ENCODE measurements at places on chromosomes 1 and 21.

DNA sequence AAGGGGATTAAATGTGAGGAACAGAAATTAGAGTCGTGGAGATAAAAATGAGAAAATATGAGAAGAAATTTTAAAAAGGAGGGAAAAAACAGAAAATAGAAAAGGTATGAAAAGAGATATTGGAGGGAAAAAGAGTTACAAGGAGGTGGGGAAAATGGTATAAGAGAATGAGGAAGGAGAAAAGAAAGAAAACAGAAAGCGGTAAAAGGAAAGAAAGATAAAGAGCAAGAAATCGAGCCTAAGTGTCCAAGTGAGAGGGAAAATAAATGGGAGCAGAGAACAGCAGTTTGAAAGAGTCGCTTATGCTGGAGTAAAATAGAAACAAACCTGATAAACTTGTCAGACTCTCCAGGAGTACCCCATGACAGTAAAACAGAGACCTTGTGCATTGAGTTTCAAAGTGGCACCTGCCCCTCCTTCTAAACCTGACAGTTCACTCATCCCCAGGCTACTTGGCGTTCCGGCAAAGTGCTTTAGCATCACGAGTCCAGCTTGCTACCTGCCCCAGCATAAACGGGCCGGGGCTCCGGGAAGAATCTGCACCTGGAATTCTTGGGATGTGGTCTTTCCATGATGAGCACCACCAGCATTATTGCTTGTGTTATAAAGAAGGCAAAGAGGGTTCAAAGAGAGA is 585 bp downstream of the NEGR1 start:
- no peak for DNase-seq

DNA sequence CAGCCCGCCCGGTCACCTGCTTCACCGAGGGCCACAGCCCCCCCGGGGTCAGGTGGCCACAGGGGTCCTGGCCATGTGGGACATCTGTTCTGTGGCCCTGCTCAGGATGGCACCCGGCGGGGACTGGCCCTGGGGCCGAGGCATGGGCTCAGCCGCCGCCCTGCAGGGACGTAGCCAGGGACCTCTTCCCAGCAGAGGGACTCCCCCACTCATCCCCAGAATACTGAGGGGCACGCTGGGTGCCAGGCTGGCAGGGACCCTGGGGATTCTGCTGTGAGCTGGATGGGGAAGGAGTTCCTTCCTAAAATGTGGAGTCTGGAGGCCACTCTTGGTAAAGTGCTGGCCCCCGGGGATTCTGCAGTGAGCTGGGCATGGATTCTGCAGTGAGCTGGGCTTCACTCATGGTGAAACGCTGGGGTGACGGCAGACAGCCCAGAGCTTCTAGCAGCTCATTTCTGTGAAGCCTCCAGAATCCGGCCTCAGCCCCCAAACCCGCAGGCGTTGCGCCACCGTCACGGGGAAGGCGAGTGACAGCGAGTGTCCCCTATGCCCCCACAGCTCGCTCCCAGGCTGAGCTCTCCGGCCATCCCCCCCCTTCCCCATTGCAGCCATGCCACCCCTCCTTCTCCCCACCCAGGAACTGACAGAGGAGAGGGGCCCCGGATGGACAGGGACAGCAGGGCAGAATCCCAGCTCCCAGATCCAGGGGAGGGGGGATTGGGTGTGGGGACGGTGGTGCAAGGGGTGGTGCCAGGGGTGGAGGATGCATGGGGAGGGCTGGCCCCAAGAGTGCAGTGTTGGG is 1.4 kb downstream of the ITGB2 start:
- DNase-seq, result no peak

GRCh38 chr1:178926046-178926445 is 55.2 kb upstream of the ANGPTL1 start:
- DNase-seq, result no peak

DNA sequence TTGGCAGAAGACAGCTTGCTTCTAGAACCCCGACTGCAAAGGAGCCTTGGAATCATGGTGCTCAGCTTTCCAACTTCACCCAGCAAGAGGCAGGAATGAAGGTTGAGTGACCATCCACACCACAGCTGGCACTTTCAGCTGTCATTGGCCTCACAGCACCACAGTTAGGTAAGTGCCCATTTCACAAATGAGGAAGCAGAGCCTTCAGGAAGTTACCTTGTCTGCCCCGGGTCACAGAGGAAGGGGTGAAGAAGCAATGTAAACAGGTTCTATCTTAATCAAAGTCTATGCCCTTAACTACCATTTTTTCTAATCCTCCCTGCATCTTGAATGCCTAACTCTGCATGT is 156.0 kb downstream of the GLUL start:
- DNase-seq, result no peak

DNA sequence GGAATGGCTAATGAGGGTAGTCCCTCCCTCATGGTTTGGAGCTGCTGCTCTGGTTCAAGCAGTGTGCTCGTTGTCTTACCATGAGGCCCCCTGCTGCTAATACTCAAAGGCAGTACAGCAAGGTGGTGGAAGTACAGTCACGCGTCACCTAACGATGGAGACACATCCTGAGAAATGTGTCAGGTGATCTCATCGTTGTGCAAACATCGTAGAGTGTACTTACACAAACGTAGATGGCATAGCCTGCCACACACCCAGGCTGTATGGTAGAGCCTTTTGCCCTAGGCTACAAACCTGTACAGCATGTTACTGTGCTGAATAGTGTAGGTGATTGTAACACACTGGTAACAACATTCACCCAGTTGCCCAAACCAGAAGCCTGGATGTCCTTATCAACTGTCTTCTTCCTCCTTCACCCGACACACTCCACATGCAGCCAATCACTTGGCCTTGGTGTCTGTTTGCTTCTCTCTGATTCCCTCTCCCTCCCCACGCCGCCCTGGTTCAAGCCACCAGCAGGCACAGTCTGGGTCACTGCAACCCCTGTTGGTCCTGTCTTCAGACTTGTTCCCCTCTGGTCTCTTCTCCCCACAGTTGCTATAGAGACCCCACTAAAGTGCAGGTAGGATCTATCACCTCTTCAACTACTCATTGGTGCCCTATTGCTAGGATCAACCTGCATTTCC is 6.0 kb upstream of the KCNA2 start:
- no peak for DNase-seq

- no peak for DNase-seq
Observed at GRCh38 chr21:15022608-15023261, 42.1 kb downstream of the NRIP1 start.

- DNase-seq, result no peak
Observed at GRCh38 chr1:3857791-3858129, 484 bp downstream of the DFFB start.

DNA sequence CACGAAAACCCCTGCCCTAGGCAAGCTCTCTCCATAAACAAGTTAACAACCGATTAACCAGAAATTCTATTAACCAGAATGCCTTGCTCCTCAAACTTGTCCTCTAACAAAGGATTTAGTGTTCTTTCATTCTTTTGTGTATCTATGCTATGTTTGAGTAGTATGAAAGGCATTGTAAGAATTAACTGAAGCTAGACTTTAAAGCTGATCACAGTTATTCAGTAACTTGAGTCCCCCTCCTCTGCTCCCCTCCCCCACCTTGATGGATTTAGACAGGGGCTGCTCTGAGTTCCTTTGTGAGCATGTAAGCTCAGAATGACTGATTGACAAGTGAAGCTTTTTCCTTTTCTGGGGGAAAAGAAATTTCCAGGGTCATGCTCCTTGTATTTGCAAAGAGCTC is 257.6 kb downstream of the TTLL7 start:
- DNase-seq, result no peak

- no peak for DNase-seq
Observed at GRCh38 chr1:44849575-44850132, 6.6 kb upstream of the PTCH2 start.

- no peak for DNase-seq
Observed at GRCh38 chr1:203584035-203584434, 42.6 kb upstream of the ATP2B4 start.

GRCh38 chr1:246151796-246152434 is 355.2 kb downstream of the SMYD3 start:
- no peak for DNase-seq

- no peak for DNase-seq
Observed at GRCh38 chr1:228989992-228990827, 254.9 kb downstream of the RHOU start.

DNA sequence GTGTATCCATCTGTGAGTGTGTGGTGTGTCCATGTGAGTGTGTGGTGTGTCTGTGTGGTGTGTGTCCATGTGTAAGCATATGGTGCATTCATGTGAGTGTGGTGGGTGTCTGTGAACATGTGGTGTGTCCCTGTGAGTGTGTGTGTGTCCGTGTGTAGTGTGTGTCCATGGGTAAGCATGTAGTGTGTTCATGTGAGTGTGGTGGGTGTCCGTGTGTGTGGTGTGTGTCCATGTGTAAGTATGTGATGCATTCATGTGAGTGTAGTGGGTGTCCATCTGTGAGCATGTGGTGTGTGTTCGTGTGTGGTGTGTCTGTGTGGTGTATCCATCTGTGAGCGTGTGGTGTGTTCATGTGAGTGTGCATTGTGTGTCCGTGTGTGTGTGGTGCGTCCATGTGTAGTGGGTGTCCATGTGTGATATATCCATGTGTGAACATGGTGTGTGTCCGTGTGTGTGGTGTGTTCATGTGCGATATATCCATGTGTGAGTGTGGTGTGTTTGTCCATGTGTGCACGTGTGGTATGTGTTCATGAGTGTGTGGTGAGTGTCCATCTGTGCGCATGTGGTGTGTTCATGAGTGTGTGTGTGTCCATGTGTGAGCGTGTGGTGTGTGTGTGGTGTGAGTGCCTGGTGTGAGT is 12.3 kb downstream of the SLC19A1 start:
- no peak for DNase-seq

DNA sequence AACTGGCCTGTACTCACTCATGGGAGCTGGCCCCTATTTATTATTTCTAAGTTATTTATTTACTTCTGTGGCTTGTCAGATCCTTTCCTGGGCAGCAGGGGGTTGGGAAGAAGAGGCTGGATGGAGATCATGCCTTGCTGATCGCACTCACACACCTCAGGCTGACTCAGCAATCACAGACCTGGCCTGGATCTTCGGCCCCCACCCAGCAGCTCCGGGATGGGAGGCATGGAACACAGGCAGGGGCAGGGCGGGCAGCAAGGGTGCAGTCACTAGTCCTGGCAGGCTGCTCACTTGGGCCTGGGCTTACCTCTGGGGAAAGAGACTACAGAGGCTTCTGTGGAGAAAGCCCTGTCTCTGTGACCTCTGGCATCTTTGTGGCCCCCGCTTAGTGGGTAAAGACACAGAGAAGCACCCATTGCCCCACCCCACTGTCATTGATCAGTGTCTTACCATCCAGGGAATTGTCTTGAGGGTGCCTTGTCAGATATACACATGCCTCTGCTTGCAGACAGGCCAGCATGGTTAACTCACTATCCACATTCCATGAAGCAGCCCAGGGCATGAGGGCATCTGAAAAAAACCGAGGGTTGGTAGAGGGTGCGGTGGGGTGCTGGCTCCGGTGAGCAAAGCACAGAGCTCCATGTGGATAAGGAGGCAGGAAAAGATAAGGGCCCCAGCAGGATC is 3.7 kb downstream of the ARTN start:
- DNase-seq, result no peak

DNA sequence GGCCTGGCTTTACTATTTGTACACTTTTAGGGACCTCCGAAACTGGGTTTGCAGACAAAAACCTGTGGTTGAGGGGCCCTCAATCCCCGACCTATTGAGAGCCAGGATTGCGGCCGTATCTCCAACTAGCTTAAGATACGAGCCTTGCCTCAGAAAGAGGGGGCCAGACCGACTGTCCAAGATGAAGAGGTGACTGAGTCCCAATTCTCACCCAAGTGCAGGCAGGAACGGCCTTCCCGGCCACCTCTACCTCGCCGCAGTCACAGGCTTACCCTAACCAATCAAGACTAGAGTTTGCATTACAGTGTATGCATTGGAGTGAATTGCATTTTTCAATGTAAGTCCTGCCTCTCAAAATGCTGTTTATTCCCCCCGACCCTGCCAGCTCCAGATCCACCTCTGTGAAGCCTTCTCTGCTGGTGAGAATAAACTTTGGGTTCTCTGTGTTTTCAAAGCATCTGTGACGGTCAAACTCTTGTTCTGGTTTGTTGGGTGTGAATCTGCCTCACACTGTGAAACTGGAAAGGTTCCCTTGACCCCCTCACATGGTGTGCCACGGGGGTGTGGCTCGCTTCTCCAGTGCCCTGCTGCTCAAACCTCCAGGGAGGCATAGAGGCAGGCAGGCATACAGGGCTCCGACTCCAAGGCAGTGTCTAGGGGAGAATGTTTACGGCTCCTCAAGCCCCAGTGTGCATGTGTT is 62.2 kb upstream of the WLS start:
- DNase-seq, result no peak

GRCh38 chr1:119794876-119795240 is 16.4 kb downstream of the REG4 start:
- no peak for DNase-seq

- no peak for DNase-seq
Observed at GRCh38 chr1:27101696-27102095, 53.2 kb downstream of the SLC9A1 start.

DNA sequence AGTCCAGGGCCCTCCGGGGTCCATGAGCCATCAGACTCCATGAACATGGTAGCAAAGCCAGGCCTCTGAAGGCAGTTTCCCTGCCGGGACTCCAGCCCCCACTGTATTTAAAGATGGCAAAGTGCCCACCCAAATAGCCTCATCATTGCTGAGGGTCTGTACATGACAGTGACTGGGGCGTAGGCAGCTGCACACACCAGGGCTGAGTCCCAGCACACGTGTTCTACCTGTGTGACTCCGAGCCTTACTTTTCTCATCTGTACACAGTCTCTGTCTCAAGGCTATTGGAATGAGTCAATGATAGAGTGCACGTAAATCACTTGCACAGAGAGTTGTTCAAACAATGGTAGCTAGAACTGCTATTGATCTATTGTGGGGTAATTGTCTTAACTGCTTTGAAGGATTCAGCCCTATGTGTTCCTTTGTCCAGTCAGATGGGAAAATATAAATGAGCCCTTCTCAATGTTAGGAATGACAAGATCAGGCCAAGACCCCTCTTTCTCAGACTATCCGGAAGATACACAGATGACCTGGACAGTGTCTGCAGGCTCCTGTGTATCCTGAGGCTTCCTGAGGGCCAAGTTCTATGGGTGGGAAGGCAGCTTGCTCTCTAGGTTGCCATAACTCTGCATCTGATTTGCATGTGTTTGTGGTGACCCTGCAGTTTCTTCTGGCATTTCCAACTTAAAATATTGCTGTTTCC is 48.9 kb downstream of the RASSF5 start:
- DNase-seq, result no peak

GRCh38 chr1:98336472-98337083 is 324.9 kb upstream of the SNX7 start:
- DNase-seq, result no peak

GRCh38 chr1:50332941-50333594 is 90.2 kb downstream of the DMRTA2 start:
- peak; percentile 28 for DNase-seq

GRCh38 chr1:59596432-59596831 is 218.3 kb upstream of the HOOK1 start:
- no peak for DNase-seq
